ENCODE measurements at places on chromosomes 5 and 9.

- no peak for DNase-seq
These were observed 60.8 kb downstream of the SH3TC2 start for GRCh38 chr5:149002053-149002452.

DNA sequence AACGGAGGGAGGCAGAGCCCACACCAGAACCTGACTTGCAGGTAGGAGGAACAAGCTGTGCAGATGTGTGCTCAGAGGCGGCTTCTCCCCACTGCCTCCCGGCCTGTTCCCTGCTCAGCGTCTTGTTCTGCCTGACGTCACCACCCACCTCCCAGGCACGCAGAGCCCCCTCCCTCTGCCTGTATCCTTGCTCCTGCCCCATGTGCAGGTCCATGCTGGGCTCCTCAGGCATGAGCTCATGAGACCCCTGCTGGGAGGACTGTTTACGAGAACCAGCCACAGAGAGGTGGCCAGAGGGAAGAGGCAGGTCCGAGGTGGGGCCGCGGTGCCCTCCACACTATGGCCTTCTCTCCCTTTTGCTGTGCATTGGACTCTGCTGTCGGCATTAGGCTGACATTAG is 45.5 kb downstream of the SLC6A3 start:
- no peak for DNase-seq

- DNase-seq: no peak
These were observed 1185.1 kb upstream of the C9orf72 start for GRCh38 chr9:28758341-28758740.

GRCh38 chr9:115437418-115437817 is 319.5 kb upstream of the TNC start:
- DNase-seq: no peak

- no peak for DNase-seq
These were observed 167.9 kb upstream of the GLRA1 start for GRCh38 chr5:152092580-152092979.

GRCh38 chr9:30197954-30198353 is 2186.5 kb upstream of the ACO1 start:
- no peak for DNase-seq

DNA sequence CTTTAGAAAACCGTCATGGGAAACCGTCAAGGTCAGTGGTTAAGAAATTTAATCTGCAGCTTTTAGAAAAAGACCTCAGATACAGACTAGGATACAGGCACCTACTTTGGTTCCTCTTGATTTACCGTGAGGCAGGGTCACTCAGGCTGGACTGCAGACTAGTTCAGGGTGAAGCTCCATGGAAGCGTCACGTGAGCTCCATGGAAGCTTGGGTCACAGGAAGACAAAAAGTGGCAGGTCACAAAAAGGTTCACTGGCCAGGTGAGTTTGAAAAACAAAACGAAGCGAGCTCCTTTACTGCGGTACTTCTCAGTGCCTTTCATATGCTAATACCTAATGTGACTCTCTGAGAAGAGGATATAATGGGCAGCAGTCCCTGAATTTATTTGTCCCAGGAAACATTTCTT is 43.0 kb downstream of the PRRC2B start:
- DNase-seq: no peak

DNA sequence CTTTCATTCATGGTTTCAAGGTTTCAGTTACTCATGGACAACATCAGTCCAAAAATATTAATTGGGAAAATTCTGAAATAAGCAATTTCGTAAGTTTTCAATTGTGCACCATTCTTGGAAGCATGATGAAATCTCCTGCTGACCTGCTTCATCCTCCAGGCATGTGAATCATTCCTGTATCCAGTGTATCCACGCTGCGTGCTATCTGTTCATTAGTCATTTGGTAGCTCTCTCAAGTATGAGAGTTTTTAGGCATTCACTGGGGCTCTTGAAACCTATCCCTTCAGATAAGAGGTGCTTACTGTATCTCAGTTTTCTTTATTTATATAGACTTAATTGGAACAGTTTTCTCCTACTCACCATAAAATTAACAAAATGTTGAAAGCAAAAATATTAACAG is 293.0 kb downstream of the CDH12 start:
- DNase-seq: no peak

- DNase-seq: no peak
These were observed 32.3 kb downstream of the HK3 start for GRCh38 chr5:176866707-176867310.

- no peak for DNase-seq
These were observed 27.9 kb downstream of the IER5L start for GRCh38 chr9:129150122-129150521.

- DNase-seq: no peak
These were observed 14.9 kb upstream of the ADAM19 start for GRCh38 chr5:157590478-157590877.

- no peak for DNase-seq
These were observed 96.6 kb downstream of the NLN start for GRCh38 chr5:65818592-65818991.

DNA sequence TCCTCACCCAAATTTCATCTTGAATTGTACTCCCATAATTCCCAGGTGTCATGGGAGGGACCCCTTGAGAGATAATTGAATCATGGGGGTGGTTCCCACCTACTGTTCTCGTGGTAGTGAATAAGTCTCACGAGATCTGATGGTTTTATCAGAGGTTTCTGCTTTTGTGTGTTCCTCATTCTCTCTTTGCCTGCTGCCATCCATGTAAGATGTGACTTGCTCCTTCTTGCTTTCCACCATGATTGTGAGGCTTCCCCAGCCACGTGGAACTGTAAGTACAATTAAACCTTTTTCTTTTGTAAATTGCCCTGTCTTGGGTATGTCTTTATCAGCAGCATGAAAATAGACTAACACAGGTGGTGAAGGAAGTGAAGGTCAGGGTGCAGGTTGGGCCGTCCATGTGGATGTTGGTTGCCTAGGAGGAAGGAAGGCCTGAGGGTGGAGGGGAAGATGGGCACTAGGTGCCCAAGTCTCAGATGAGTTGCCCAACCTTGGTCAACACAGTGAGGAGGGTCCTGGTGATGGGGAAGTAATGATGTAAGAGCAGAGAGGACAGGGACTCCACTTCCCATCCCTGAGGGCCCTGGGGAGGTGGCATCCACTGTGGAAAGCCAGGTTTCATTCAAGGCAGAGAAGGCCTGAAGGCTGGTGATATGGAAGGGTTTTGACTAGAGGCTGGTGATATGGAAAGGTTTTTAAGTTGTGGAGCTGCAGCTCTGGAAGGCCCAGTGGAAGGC is 92.6 kb downstream of the HSPA4 start:
- DNase-seq: no peak

DNA sequence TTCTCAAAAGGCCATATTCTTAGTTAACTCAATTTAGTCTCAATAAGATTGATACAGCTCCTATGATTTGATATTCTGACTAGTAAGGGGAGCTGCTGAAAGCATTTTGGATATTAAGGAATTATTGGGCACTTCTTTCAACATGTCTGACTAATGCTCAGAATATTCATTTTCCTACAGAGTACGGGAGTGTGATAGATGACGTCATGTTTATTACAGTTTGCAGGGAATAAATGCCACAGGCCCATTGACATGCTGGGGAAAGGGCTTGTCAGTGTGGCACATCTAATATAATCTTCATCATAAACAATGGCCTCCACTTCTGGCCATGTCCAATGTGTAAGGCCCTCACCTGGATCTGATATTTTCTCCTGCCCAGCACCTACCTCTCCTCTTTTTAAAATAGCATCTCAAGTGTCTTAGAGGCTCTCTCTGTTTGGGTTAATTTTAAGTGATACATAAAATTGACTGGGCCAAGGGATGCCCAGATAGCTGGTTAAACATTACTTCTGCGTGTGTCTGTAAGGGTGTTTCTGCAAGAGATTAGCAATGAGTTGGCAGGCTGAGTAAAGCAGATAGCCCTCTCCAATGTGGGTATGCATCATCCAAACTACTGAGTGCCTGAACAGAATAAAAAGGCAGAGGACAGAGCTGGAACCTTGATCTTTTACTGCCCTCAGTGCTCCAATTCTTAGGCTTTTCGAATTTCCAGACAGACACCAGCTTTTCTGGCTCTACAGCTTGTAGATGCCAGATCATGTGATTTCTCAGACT is 99.3 kb downstream of the SLC24A2 start:
- DNase-seq: no peak

DNA sequence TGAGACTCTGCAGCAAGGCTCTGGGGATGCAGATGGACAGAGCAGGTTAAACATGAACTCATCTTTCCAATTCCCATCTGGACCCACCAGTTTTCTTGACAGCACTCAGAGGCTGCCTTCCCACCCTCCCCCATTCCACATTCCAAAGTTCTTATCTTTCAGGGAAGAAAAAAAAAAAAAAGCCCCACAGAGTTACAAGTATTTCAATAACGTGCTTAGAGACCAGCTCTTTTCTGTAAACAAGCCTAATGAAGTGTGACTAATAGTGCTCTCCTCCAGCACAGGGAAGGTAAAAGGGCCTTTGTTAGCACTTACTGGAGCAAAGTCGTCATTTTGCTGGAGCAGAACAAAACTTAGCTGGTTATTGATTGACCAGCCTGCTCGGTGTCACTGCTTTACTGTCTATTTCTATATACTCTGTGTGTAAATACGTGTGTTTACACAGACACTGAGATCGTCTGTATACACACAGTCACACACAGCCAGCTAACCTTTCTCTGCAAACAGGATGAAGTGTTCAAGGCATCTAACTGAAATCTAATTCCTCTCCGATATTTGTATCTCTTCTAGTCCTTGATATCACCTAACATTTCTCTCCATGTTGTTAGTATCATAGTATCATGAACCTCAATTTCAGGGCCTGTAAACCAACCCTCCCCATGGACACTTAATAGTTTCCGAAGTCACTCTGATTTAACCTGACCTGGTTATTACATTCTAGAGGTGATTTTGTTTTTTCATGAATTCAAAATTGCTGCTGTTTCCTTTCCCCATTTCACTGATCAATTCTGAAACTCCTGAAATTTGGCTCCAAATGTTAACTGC is 84.9 kb downstream of the ZNF608 start:
- no peak for DNase-seq

DNA sequence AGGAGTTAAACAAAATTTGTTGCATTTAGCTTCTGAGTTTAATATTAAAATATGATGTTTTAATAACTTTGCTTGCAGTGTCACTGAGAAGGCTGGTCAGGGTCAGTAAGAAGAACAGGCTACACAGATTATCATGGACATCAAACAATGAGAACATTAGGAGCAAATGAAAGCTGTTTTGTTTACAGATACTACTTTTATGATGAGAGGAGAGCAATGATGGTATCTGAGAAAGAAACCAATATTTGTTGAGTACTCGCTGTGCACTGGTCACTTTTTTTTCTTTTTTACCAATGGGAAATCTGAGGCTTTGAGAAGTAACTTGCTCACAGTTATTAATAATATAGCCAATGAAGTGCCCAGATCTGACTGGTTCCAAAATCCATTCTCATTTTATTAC is 109.6 kb downstream of the INVS start:
- DNase-seq: no peak

DNA sequence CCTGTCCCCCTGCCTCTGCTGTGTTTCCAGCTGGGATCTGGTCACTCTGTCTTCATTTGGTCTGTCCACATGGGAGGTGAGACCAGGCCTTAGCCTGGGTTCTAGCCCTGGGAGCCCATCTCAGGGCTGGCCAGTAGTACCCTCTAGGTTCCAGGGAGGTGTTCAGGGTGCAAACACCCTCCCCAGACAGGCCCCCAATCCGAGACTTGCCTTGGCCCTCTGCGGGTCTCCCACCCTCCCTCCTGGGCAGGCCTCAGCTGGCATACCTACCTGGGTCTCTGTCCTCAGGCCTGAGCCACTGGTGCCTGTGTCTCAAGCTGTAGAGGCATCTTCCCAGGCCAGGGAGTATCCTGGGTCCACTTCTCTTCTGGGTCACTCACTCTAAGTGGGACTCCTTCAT is 925 bp upstream of the SAPCD2 start:
- no peak for DNase-seq

GRCh38 chr5:17190242-17190778 is 27.1 kb upstream of the BASP1 start:
- DNase-seq: peak; percentile 66

- no peak for DNase-seq
These were observed 9.0 kb upstream of the NSD1 start for GRCh38 chr5:177124486-177124991.

DNA sequence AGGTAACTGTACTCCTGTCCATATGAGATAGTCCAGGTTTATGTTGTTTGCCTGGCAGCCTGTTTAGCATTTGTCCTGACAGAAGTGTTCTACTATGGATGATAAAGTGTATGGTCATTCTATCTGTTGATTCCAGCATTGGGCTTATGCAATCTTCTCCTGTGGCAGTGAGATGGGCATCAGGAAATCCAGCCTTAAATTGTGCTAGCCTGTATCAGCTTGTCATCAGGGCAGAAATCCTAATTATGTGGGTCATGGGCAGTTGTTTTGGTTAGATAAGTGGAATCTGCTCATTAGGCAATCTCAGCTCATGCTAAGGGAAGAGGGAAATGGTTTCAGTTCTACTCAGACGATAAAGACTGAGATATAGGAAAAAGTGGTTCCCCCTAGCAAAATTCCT is 247.4 kb upstream of the CHD1 start:
- DNase-seq: no peak

- no peak for DNase-seq
These were observed 186.3 kb downstream of the ZNF462 start for GRCh38 chr9:107049046-107049802.

- DNase-seq: no peak
These were observed 165.6 kb upstream of the ZNF462 start for GRCh38 chr9:106697390-106697749.

- DNase-seq: no peak
These were observed 45.7 kb upstream of the CFAP157 start for GRCh38 chr9:127660886-127661741.

DNA sequence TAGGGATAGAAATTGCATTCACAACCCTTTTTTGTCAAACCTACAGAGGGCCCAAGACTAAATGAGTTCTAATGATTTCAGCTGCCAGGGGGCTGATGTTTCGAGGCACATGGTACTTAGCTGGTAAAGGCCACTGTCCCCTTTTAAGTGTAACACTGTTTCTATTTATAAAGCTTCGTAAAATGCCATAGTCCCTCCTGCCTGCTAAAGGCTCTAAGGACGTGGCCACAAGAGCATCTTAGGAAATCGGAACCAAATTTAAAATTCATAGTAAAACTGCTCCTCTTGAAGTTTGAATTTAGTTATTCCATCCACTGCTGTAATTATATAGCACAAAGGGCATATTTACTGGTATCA is 170.3 kb upstream of the WWC1 start:
- no peak for DNase-seq

- DNase-seq: peak; percentile 81
These were observed 25.2 kb downstream of the LNPEP start for GRCh38 chr5:96961053-96961452.
